Cortex of kidney (tissue), 1 donor: ENCODE measurements at places on chromosomes 12 and 14.

DNA sequence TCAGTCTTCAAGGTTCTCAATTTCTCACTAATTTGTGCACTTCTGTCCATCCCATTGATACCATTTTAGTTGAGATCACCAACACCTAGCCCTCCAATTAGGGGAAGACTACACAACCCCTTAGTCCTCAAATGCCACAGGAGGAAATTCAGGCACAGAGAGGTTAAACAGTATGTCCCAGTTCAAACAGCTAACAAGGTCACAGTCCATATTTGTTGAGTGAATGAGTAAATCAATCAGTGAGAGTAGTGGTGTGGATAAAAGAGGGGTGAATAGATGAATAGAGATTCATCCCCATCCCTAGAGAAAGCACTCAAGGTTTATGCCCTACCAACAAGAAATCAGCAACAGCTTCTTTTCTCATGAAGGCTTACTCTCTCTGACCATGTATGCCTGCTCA is 94.2 kb upstream of the RIC8B start:
- DNase-seq: no peak

DNA sequence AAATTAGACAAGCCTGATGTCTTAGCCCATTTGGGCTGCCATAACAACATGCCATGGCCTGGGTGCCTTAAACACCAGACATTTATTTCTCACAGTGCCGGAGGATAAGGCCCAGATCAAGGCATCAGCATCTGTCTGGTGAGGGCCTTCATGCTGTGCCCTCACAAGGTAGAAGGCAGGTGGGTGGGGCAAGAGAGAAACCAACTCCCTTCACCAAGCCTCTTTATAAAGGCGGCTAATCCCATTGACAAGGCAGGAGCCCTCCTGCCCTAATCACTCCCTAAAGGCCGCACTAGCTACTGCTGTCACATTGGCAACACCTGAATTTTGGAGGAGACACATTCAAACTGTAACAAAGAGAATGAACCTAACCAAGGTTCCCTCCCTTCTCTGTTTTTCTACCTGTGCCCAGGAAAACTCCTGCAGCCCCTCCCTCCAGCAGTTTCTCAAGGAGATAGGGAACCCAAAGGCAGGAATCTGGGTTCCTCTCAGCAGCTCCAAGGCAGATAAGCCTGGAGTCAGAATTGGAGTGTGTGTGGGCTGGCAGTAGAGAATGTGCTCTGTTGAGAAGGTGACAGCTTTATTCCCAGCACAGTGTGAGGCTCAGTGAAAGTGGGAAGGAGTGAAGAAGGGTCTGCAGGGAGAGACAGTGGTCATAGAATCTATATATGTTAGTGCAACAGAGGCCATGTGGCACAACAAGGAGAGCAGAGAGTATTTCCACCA is 21.7 kb upstream of the GPATCH2L start:
- DNase-seq: no peak

GRCh38 chr14:26636561-26636960 is 38.7 kb upstream of the NOVA1 start:
- DNase-seq: no peak

DNA sequence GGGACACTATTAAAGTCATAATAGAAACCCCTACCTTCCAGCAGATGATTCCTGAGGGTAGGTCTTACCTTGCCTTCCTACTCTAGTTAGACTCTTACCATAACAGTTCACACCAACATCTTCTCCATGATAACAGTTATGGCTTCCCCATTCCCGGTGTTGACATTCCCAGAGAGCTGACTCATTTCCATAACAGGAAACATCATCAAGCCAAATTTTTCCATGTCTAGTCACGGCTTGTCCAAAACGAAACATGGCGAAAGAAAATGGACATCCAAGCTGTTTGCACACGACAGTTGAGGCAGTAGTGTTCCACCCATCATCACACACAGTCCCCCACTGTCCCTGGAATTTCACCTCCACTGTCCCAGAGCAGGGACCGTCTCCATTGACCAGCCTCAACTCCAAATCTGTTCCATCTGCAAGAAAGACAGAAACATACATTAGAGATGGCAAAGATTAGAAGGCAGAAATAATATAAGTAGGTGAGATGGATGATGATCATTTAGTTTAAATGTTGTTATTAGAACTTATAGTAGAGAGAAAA is 10.6 kb downstream of the CD163L1 start:
- DNase-seq: no peak

GRCh38 chr12:123075646-123076171 is 75.2 kb downstream of the PITPNM2 start:
- no peak for DNase-seq

GRCh38 chr12:59600171-59600570 is 4.3 kb downstream of the SLC16A7 start:
- no peak for DNase-seq

DNA sequence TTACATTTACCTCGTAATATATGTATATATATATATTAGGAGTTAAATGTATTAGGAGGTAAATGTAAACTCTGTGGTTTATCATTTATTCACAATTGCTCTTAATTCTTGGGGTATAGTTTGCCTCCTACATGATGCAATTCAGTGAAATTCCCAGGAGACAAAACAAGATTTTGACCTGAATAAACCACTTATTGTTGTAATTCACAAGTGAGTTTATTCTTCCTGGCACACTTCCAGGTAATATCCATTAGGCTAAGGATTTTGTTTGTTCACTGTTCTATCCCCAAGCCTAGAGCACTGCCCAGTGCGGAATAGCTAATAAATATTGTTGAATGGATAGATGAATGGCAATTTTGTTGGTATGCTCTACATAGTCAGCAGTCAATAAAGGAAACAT is 3.0 kb downstream of the SMIM10L1 start:
- DNase-seq: no peak

DNA sequence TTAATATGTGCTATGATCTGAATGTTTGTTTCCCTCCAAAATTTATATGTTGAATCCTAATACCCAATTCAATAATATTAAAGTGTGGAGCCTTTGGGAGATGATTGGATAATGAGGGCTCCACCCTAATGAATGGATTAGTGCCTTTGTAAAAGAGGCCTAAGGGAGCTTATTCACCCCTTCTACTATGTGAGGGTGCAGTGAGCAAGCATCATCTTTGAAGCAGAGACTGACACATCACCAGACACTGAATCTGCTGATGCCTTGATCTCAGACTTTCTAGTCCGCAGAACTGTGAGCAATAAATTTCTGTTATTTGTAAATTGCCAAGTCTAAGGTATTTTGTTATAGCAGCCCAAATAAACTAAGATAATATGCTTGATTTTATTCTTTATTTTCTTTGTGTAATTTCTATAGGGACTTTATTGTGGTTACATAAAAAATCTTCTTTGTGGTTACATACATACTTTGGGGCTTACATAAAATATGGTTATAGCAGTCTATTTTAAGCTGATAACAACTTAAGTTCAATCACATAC is 131.1 kb upstream of the SLC38A2 start:
- DNase-seq: no peak

DNA sequence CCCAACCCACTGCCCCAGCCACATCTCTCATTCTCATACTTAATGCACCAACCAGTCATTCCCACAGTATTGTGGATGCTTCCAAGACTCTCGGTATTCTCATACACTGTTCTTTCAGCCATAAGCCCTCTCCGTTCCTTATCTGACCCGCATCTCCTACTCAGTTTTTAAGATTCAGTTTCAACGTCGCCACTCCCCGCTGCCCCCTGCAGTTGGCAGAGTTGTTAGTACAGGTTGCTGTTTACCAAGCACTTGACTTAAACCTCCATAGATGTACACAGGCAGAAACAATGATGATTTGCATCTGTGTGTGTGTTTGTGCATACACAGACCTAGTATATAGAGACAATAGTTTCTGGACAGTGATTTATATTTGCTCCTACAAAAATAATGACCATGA is 40.2 kb downstream of the PAH start:
- no peak for DNase-seq

DNA sequence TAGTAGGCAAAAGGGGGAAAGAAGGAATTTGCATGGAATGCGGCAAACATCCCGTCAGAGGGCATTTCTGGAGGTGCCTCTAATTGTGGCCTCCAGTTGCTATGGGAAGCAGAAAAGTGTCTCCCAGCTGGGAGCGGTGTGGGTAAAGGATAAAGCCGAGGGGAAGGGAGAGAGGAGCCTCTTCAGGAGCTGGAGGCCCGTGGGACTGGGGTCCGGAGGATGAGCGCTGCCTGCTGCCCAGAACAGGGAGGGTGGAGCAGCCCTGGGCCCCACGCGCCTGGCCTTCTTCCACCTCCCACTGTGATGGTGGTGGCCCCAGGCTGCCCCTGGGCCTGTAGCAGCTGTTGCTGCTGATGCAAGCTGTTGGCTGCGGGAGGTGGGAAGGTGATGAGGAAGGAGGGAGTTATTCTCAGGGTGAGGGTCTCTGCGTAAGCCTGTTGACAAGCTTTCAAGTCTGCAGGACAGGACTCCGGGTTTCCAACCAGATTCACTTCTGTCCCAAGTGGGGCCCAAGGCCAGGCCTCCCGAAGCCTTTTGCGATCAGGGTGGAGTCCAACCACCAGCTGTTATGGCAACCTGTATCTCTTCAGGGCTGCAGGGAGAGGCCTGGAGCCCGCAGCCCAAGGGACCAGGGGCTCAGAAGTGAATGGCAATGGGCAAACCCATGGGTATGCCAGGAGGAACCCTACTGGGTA is 19.1 kb upstream of the PGF start:
- no peak for DNase-seq

DNA sequence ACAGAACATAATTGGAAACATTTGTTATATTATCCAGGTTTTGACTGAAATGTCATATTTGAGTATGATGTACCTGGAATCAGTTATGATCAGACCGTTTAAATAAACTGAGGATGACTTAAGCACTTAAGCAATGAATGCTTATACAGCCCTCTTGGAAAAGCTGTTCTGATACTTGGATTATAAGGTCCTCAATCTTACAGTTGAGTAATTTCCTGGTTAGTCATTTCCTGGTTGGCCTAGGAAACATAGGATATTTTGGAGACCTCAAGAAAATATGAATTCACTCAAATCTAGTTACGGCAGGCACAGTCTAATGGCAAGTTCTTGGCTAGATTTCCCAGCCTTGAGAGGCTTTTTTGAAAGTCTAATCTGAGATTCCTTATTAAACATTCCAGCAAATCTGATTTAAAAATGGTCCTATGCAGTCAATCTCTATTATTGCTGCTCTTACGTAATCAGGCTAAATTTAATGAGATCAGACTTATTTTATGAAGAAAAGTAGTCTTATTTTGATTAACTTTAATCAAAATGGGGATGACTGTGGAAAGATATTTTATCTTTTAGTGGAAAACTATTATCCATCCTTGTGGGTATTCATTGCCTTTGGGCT is 447.2 kb downstream of the SNAPC1 start:
- no peak for DNase-seq

DNA sequence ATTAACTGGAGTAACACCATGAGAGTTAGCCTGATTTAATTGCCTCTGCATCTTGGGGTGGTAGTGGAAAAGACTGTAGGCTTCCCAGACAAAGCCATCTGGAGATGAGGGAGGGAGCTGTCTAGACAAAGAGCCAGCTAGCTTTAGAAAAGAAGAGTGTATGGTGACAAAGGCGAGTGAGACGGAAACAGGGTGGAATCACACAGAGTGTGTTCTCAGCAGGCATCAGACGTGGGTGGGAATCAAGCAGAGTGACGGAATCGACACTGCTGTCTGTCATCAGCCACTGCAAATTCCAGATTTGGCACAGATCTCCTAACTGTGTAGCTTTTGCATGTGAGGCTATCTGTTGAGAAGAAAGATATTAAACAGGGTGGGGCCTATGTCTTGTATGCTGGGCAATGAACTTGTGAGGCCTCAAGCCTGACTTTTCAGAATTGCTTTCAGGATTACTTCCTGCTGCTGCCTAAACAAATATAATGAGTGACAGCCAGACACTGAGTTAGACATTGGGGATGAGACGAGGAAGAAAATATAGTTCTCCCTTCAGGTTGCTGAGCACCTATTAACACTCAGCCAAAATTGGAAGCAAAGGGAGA is 236.5 kb upstream of the GRIP1 start:
- DNase-seq: no peak

GRCh38 chr14:90677484-90678050 is 138.7 kb downstream of the TTC7B start:
- DNase-seq: no peak

GRCh38 chr12:123229051-123229450 is 3.9 kb downstream of the MPHOSPH9 start:
- no peak for DNase-seq

- no peak for DNase-seq
Measured at GRCh38 chr14:77612011-77612620, 4.3 kb downstream of the SPTLC2 start.

GRCh38 chr12:131235871-131236271 is 282.2 kb downstream of the ADGRD1 start:
- DNase-seq: no peak

- DNase-seq: no peak
Measured at GRCh38 chr12:69341328-69341727, 6.9 kb upstream of the LYZ start.

DNA sequence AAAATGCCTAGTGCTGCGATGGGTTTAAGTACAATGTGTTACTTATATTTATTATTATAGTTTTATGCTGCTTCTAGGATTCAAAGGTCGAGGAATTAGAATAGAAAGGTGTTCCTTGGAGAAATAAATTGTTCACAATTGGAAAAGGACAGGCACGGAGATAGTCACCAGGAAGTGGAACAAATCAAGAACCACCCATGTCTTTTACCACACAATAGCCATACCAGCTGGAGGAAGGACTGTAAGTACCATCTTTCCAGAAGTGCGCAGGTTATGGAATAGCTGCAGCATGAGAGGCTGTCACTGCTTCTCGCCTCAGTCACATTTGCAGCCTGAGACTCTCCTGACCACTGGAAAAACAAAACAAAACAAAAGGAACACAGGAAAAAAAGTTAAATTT is 40.5 kb upstream of the MANSC4 start:
- no peak for DNase-seq

- DNase-seq: no peak
Measured at GRCh38 chr14:69132513-69133181, 20.3 kb downstream of the DCAF5 start.

GRCh38 chr14:98962118-98962517 is 309.9 kb downstream of the BCL11B start:
- no peak for DNase-seq

DNA sequence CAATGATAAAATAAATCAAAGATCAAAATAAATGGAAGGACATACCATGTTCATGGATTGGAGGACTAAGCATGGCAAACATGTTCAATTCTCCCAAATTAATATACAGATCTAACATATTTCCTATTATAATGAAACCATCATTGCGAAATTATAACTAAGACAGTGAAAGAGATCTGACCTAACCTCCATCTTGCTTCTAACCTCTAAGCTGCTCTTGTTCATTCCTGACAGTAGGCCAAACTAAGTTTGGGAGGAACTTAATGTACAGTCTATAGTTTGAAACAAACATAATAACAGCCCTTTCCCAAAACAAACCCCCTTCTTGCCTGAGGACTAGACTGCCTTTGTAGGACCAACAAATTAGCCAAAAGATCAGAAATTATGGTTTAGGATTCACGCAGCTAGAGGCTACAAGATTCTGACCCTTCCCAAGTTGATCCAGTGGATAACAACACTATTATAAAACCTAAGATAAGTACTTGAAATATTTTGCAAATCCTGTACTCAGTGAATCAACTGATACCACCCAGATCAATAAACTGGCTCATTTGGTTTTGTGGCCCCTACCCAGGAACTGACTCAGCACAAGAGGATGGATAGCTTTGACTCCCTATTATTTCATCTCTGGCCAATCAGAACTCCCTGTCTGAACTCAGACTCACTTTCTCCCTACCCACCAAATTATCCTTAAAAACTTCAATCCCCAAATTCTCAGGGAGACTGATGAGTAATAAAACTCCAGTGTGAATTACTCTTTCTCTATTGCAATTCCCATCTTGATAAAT is 41.7 kb upstream of the OR5AU1 start:
- DNase-seq: no peak

GRCh38 chr14:64701660-64702059 is 2.6 kb upstream of the PLEKHG3 start:
- DNase-seq: no peak
